ENCODE measurements at places on chromosomes 2 and 18. TPM values are rescaled to one million over a fixed set of nuclear protein-coding genes. Genes with fewer than 3 reads are reported as not detected.

Gene SP3
- 91.0 TPM for total RNA-seq

Gene CEP192
- 29.8 TPM for total RNA-seq

Gene CHRNG
- total RNA-seq, result not detected

Gene ILKAP
- 114 TPM for total RNA-seq

Gene SKOR2
- total RNA-seq, result not detected

Gene RFTN2
- 2.0 TPM for total RNA-seq

Gene EMILIN2
- 22.5 TPM for total RNA-seq

Gene TPO
- total RNA-seq, result not detected

Gene PID1
- total RNA-seq, result under 0.01 TPM

Gene GREB1L
- total RNA-seq, result 1.1 TPM

Gene CDK15
- total RNA-seq, result 1.7 TPM

Gene DSEL
- 2.8 TPM for total RNA-seq

Gene KIAA2012
- not detected for total RNA-seq

Gene RAB17
- total RNA-seq, result 64.6 TPM

Gene CFAP221
- not detected for total RNA-seq

Gene UGT1A10
- total RNA-seq, result not detected

Gene TWSG1
- total RNA-seq, result 56.9 TPM

Gene CYRIA
- total RNA-seq, result under 0.01 TPM

Gene TUBB8B
- not detected for total RNA-seq

Gene DCDC2C
- not detected for total RNA-seq

Gene OR6B2
- not detected for total RNA-seq

Gene ASPRV1
- total RNA-seq, result 0.15 TPM

Gene IL1B
- not detected for total RNA-seq

Gene SLC40A1
- total RNA-seq, result under 0.01 TPM

Gene RAB3GAP1
- 63.0 TPM for total RNA-seq

Gene BCL11A
- 0.67 TPM for total RNA-seq

Gene CCBE1
- total RNA-seq, result not detected

Gene TNS1
- total RNA-seq, result 22.0 TPM

Gene C2orf92
- 2.1 TPM for total RNA-seq

Gene RASGRP3
- total RNA-seq, result 5.8 TPM

Gene ATAD2B
- total RNA-seq, result 18.5 TPM

Gene GAL3ST2
- total RNA-seq, result 0.34 TPM

Gene NEURL3
- not detected for total RNA-seq

Gene MROH2A
- total RNA-seq, result not detected

Gene PAX3
- 189 TPM for total RNA-seq

Gene DYSF
- 0.31 TPM for total RNA-seq

Gene TWIST2
- 3.3 TPM for total RNA-seq

Gene ADCYAP1
- not detected for total RNA-seq

Gene CCDC148
- total RNA-seq, result 0.33 TPM

Gene RNF152
- total RNA-seq, result 0.46 TPM

Gene PROC
- not detected for total RNA-seq

Gene FAM136A
- 44.9 TPM for total RNA-seq

Gene MXD1
- 4.3 TPM for total RNA-seq

Gene BOLL
- total RNA-seq, result not detected
